ENCODE measurements at places on chromosomes 16 and 17. TPM values are rescaled to one million over a fixed set of nuclear protein-coding genes. Genes with fewer than 3 reads are reported as not detected.

The SYCE1L gene
- total RNA-seq: 2.6 TPM

The VMO1 gene
- total RNA-seq: 3.1 TPM

The ENPP7 gene
- total RNA-seq: not detected

The KCNJ12 gene
- total RNA-seq: 0.95 TPM

The KSR1 gene
- 50.4 TPM for total RNA-seq

The KRT28 gene
- not detected for total RNA-seq

The KRTAP9-8 gene
- not detected for total RNA-seq

The TNP2 gene
- total RNA-seq: not detected

The CTRB2 gene
- total RNA-seq: 1.5 TPM

The GPR179 gene
- 0.08 TPM for total RNA-seq

The SGCA gene
- not detected for total RNA-seq

The DLX4 gene
- total RNA-seq: not detected

The CD300E gene
- total RNA-seq: 0.24 TPM

The ATP2A1 gene
- 0.95 TPM for total RNA-seq

The DNASE1L2 gene
- total RNA-seq: 0.58 TPM

The AKAP1 gene
- 27.0 TPM for total RNA-seq

The HAS3 gene
- 0.42 TPM for total RNA-seq

The LPO gene
- total RNA-seq: not detected

The HID1 gene
- total RNA-seq: 2.8 TPM

The SLC6A2 gene
- total RNA-seq: 16.4 TPM

The OR1E1 gene
- not detected for total RNA-seq

The NPIPB13 gene
- 0.35 TPM for total RNA-seq

The GCGR gene
- total RNA-seq: 2.3 TPM

The STX1B gene
- total RNA-seq: 2.5 TPM

The CYTH1 gene
- total RNA-seq: 56.0 TPM

The DNAAF8 gene
- total RNA-seq: 0.30 TPM

Measured in adrenal gland (tissue), 19 donors.